Daoy (cell line): ENCODE measurements at places on chromosomes 4 and X.

DNA sequence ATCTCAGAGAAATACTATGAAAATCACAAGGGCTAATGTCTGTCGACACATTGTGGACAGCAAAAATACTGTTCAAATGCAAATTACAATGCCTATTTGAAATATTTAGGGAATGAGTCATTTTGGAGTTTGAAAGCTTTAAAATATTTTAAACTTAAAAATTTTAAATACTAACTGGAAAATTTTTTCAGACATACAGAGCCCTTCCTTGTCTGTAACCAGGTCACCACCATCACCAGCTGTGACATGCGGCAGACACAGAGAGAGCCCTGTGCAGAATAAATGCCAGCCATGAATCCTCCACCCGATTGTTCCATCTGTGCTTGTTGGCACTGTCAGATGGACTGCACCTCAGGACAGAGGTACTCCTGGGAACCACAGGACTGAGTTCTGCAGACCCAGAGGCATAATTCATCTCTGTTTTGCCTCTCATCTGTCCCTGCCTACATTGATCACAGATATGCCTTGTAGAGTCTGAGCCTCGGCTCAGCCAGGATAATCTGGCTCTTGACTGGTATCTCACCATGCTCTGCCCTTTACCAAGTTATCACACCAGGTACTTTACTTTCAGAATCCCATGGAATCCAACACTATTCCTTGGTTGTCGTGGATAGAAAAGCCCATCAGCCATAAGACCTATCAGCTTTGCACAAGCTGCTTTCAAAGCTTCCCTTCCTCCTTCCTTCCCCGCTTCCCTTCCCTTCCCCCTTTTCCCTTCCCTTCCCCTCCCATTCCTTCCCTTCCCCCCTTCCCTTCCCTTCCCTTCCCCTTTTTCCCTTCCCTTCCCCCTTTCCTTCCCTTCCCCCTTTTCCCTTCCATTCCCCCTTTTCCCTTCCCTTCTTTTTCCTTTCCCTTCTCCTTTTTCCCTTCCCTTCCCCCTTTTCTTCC lies 67.2 kb downstream of the TBC1D9 start:
- no peak for DNase-seq

GRCh38 chr4:75919920-75920319 lies 17.7 kb upstream of the PPEF2 start:
- no peak for DNase-seq

DNA sequence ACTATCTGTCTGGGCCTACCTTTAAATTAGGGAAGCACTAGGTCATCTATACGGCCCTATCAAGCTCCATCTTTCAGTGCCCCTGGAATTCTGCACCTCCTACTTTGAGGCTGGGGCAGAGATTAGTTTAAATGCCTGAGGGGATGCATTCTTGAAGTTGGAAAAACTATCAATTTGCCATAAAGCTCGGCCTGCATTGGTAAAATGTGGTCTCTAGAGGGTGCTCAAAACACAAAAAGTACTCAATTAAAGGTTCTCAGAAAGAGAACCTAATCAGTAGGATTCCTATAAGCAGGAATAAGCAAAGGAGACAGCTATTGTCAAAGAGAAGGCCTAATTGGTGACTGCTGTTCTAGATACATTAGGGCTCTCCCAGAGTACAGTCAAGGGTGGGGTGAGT lies 111.7 kb downstream of the AMER1 start:
- no peak for DNase-seq

DNA sequence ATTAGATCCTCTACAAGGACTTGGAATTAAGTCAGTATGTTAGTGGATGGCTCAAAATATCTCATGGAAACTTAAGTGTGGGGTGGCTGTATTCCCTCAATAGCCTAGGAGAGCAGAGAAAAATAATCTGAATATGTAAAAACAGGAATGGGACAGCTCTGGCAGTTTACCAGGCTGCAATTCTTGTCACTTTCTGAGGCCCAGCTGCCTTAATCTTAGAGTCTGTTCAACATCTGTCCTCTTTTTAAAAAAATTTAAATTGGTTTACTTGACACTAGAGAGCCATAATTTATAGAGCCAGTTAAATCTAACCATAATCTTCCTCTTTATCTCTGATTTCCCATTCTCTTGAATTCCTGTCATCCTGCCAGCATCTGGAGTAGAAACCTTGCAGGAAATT lies 109.2 kb upstream of the CXCL13 start:
- DNase-seq: no peak
